ENCODE measurements at places on chromosomes 5 and 9.

DNA sequence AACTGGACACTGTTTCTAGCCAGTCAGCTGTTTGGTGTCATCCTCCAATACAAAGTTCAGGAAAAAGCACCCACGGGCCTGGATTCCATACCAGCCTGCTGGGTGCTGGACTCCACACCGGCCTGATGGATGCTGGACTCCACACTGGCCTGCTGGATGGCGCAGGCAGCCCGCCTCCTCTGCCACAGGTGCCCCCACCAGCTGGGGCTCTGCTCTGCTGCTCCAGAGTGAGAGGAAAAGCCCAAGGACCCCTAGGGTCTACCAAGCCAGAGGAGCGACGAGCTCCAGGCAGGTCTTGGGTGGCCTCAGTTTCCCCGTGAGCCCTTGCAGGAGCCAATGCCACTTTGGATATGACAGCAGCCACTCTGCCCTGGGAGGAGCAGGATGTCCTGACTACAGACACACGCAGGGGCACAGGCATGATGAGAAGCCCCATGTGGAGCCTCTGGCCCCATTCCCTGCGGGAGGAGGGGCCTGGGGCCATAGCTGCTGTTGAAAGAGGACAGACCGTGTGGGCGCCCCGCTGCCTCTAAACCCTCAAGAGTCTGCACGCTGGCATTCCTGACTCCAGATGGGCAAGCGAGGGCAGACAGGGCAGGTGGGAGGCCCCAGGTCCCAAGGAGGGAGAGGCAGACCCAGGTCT, 141.6 kb downstream of the OLFM1 start:
- DNase-seq, result no peak

DNA sequence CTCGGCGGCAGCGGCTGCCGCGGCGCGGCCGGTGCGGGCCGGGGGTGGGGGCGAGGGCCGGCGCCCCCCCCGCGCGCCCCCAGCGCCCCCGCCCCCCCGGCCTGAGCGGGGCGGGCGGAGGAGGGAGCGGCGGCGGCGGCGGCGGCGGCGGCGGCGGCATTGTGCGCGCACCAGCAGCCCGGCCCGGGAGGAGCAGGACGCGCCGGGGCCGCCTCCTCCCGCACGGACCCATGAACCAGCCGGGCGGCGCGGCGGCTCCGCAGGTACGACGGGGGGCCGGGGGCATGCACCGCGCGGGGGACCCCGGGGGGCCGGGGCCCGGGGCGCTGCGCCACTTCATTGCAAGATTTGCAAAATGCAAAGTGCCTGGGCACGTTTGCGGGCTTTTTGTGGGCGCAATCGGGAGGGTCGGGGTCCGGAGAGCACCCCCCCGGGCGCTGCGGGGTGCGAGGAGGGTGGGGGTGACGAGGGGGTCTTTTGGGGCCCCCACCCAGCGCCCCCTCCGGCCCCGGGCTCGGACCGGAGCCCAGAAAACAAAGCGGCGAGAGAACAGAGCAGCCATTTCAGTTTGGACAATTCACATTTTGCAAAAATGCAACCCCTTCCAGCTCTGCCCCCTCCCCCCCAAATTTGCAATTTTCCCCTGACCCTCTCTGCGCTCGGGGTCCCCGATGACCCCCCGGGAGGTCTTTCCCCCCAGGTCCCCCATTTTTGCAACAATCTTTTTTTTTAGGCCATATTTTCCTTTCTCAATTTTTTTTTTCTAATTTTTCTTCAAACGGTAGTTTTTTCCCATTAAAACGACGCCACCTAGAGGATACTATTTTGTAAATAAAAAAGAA, at the start of gene ZNF618:
ZNF618 (plus strand) TSS at position 159 of the 842 bp plus-strand sequence; CDS start at position 231, 72 bp downstream.
- DNase-seq, result peak; percentile 34

GRCh38 chr5:17169507-17169906, 47.9 kb upstream of the BASP1 start:
- peak; percentile 76 for DNase-seq

DNA sequence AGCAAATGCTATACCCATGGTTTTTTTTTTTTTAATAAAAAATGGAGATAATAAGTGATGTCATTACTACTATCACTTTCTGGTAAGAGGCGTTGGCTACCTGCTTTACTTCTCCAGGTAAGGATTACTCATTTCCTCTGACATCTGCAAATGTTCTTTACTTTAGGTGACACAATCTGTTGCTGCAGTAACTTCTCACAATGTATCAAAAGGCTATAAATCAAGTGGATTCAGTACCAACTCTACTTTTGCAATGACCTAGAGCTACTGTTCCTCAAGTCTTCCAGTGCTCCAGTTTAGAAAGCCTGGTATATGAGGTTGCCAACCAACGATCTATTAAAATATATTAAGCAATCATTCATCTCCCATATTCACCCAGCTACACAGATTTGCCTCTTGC, 129.1 kb downstream of the PLK2 start:
- DNase-seq, result no peak

GRCh38 chr9:93577975-93578682, 1.7 kb downstream of the PHF2 start:
- DNase-seq, result no peak

DNA sequence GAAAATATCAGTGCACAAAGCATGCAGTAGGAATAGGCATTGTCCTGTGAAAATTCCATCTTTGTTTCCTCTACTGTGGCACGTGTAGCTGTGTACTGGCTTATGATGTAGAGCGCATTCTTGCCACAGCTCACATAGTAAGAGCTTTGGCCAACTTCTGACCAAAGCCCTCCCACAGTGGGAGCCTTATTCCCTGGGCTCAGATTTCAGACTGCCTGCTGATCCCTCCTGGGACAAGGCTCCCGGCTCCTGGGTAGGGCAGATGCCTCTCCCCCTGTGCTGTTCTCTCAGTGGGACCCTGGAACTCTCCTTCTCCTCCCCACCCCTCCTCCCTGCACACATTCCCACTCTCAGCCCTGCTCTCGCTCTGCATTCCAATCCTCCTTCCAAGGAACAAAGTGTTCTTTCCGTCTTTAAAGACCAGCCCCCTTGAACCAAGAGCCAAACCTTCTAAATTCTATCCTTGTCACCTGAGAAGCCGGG, 17.5 kb downstream of the LCP2 start:
- no peak for DNase-seq

GRCh38 chr5:56409331-56410190, 176.4 kb upstream of the ANKRD55 start:
- DNase-seq, result peak; percentile 80

DNA sequence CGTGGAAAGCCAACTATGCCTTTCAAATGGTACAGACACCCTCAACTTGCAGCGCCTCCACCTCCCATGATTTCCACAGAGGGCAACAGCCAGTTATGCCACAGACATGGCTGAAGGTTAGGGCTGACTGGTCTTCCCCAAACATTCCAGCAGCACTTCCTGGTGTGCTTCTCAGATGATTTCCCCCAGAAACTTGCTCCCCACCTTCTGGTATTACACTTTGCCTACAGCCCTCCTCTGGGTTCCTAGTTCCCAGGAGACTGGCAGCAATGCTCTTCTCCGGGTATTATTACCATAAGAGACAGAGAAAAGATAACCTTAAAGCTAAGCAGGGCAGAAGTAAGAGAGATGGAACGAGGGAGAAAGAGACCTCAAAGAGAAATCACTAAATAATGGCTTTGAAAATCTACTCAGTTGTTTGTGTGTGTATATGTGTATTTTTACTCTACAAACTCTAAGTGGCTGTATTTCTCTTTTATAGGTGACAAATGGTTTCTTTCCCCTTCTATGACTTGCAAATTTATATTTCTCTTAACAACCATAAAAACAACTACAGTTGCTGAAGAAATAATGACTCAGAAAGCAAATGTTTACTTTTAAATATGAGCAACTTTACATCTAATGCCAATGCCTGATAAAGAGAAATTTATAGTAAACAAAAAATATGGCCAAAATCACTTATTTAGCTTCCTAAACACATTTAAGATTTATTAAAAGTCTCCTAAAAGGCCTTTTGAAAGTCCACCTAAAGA, 133.8 kb downstream of the PDE4D start:
- peak; percentile 58 for DNase-seq

DNA sequence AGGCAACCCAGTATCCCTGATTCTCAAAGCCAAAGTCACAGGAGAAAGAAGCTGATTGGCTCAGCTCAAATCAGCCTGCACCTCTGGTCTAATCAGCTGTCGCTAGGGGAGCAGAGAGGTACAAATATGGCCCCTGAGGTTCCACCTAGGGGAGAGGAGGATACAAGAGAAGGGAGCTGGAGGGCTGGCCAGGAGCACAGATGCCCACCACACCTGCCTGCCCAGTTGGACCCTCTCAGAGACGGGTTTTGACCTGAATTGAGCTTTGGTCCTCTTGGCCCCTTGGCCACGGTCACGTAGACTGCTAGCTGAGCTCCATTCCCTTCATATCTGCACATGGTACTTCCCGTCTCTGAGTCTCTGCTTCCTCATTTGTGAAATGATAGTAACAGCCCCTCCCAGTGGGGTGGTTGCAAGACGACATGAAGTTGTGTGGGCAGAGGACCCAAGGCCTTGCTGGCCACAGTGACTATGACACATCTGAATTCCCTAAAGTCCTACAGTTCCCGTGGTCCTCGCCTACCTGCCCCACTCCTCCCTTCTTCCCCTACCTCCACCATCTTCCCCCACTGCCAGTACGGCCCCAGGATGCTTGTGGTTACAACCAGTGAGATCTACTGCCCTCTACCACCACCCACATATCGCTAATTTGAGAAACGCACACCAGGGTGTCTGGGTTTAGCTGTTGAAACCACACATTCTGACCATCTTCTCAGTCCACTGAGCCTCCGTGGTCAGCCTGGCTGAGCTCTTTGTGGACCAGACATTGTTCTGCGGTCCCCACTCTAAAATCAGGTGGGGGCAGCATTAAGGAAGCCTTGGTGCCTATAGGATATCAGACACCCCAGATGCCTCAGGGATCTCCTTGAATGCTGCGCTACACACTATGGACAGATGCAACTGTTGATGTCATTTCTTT, 60.3 kb upstream of the NEK6 start:
- no peak for DNase-seq

- no peak for DNase-seq
These were observed 26.9 kb downstream of the NEURL1B start for GRCh38 chr5:172667786-172668593.

DNA sequence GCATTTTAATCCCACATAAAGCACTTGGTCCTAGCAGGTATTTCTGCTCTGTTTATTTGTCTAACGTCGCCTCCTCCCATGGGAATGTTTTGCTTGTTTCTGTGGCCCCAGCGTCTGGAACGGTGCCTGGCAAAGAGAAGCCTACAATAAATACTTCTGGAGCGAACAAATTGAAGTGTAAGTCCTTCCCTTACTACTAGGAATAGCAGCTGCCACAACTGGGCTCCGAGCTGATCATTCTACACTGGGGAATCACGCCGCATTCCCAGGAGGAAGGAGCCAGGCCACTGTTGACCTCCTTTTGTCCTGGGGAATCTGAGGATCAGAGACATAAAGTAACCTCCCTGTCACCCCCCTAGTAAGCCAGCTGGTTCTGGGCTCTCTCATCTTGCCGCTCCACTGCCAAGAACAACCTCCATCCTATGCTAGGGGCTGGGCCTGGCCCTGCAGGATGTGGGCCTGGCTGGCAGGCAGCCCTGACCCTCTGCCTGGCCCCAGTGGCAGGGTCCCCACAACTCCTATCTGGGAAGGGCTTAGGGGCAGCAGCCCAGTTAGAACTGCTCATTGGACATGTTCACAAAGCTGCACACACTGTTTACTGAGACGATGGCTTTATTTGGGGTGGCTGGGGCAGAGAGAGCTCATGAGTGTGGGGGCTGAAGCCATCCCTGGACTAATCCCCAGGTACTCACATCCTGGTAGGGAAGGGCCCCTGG, 82.8 kb downstream of the GTF3C4 start:
- DNase-seq, result no peak

DNA sequence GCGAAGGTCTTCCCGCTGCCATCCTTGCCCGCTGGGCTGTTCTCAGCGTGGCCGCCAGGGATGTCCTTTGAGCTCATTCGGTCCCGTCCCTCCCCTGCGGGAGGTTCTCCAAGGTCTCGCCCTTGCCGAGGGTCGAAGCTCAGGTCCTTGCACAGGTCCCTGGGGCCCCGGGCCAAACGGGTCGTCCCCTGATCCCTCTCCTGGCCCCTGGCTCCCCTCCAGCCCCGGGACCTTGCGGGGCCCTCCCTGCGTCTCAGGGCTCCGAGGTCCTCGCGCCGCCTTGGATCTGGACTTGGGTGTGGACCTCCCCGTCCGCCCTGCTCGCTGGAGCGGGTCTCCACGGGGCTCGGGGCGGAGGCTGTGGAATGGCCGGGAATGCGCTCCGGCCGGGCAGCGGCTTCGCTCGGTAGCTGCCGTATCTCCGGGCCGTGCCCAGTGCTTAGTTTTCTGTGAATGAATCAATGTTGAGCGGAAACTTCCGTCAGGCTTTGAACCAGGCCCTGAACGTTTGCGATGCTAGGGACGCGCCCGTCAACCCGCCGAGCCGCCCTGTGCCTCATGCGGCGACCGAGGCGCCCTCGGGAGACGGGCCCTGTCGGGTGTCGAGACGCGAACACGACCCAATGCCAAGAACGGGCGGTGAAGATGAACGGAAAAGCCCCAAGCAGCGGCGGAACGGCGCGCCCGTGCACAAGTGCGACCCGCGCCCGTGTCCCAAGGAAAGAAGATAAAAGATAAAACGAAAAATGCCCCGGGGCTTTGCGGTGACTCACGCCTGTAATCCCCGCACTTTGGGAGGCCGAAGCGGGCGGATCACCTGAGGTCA, 780 bp downstream of the RNU6ATAC start:
- peak; percentile 15 for DNase-seq

- DNase-seq, result no peak
These were observed 585.2 kb upstream of the TUSC1 start for GRCh38 chr9:26263478-26263877.

GRCh38 chr5:74064225-74064624, 438.2 kb downstream of the ARHGEF28 start:
- no peak for DNase-seq

DNA sequence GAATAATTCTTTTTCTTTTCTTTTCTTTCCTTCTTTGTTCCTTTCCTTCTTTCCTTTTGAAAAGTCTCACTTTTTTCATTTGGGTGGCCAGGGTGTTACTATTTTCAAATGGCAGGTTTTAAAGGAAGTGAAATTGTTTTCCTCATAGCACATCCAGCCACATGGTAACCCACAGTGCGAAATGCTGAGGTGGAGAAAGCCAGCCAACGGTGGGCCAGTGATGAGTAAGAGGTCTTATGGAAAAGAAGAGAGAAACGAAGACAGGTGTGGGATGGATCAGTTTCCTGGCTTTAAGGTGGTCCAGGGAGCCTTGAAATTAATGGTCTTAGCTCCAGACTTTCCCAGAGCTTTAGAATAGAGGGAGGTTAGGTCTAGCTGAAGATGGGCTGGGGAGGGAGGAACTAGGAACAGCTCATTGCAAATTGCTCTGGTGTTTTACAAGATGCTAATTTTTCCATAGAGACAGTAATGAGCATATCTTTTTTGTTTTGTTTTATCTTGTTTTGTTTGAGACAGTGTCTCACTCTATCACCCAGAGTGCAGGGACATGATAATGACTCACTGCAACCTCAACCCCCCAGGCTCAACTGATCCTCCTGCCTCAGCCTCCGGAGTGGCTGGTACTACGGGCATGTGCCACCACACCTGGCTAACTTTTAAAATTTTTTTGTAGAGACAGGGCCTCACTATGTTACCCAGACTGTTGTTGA, 17.8 kb downstream of the ITK start:
- no peak for DNase-seq

GRCh38 chr9:121634329-121635261, 16.8 kb upstream of the DAB2IP start:
- no peak for DNase-seq
